Fibroblast of skin of right biceps (primary cell): ENCODE measurements at places on chromosomes 7 and 10.

- no peak for DNase-seq
These were observed 42.3 kb upstream of the SORCS1 start for GRCh38 chr10:107206833-107207232.

GRCh38 chr10:12592967-12593366 is 243.6 kb downstream of the CAMK1D start:
- DNase-seq = no peak

DNA sequence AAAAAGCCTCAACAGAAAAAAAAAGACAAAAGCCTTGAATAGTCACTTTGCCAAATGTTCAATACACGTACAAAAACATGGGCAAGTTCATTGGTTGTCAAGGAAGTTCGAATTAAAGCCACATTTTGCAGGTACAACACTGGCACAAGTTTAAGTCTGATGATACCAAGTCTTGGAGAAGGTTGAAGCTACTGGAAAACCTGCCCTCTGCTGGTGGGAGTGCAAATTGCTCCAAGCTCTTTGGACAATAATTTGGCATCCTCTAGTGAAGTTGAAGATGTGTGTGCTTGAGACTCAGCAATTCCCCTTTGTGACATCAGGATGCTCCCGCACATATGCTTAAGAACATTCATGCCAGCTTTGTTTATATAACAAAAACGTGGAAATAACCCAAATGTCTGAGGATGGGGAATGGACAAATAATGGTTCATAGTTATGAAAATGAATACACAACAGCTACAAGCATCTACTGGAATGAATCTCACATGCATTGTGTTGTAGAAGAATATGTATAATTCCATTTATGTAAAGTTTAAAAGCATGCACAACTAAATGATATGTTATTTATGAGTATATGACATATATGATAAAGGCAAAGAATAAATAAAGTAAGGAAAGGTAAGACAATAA is 120.0 kb upstream of the PLPP4 start:
- peak; percentile 36 for DNase-seq

DNA sequence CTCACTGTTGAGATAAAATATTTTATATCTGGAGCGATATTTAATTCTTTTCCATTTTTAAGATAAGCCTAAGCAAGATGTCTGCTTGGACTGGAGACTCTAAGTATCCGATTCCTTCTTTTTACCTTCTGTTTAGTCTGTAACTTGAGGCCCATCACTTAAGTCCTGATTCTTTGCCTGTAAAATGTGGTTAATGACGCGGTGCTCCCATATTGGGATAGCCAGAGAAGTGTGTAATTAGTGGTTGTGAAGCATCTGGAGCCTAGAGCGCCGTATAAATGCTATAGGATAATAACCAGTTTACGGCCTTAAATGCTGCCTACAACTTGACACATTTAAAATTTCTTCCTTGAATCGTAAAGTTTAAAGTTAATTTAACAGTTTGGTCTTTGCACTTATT is 132.9 kb downstream of the CHN2 start:
- DNase-seq = no peak

DNA sequence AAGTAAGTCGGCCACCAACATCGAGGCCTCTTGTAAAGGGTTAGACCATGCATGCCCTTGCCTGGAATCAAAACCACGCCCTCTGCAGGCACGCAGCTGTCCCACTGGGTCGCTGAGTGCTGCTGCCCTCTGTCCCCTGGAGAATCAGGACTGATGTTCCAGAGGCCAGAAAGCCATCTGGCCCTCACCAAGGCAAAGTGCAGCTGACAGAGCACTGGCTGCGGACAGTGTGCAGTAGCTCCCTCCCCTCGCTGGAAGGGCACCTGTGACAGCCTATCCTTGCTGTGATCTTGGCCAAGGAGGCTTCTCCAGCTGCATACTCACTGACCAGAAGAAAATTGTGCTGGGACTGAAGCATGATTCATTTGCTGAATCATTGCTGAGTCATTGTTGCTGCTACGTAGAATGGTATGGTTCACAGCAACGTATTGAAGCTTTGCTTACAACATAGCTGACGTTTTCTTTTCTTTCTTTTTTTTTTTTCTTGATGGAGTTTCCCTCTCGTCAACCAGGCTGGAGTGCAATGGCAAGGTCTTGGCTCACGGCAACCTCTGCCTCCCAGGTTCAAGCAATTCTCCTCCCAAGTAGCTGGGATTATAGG is 30.4 kb downstream of the DDC start:
- peak; percentile 96 for DNase-seq

- DNase-seq = no peak
These were observed 40.5 kb downstream of the DNAJB12 start for GRCh38 chr10:72314263-72314662.

- no peak for DNase-seq
These were observed 147.2 kb downstream of the MAPK8 start for GRCh38 chr10:48453451-48454301.

- DNase-seq = no peak
These were observed 46.4 kb downstream of the KIAA1217 start for GRCh38 chr10:24255115-24255880.

DNA sequence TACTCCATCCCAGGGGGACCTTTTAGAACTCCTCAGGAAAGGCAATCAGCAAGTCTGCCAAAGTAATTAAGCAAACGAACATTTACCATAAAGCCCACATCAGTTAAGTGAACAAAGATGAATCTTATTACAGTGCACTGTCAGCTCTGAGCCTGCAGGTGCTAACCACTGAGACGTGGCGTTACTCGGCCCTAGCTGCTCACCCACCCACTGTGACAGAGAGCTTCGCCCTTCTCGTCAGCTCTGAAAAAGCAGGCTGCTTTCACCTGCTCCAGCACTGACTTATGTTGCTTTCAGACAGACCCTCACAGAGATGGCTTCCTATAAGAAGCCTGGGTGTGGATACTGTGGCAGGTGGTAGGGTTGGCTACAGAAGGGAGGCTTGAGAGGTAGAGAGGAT is 57.7 kb upstream of the KCNIP2 start:
- no peak for DNase-seq

GRCh38 chr10:95741807-95742467 is 14.0 kb upstream of the ENTPD1 start:
- peak; percentile 3 for DNase-seq

DNA sequence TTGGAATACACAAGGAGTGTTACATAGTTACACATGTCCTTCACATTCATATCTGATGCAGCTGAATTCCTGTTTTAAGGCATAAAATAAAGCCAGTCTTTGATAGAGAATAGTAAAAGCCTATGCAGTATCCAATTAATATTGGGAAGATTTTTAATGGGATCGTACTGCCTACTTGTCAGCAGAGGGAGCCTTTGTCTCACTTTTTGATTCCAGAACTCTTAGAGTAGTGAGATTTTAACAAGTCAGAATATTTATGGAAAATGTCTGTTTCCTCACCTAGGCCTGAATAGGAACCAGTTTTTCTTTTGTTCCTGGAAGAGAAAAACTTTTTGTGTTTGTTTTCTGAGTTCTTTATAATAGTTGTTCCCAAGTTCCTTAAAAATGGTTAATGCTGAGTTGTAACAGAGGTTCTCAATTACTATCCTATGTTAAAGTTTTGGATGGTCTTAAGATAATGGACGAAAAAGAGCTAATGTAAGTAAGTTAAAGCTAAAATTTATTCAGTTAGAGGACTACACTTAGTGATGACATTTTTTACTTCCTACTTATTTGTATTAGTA is 114.0 kb downstream of the BBS9 start:
- DNase-seq = peak; percentile 55

DNA sequence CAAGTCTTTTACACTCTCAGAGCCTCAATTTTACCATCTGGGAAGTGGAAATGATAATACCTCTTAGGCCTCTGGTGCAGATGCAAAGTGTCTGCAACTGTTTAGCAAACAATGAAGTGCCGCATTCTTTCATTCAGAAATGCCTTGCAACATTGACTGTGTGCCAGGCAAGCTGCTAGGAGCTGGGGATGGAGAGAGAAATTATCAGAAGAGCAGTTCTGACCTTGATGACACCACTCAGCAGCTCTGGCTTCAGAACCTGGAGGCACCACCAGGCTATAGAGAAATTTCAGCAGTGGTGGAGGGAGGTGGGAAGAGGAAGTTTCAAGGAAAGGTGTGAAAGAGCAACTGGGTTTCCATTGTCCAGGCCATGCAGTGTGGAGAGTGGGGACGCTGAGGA is 78.1 kb upstream of the HABP2 start:
- DNase-seq = peak; percentile 74
